ENCODE measurements at places on chromosomes 3 and 15. TPM values are rescaled to one million over a fixed set of nuclear protein-coding genes. Genes with fewer than 3 reads are reported as not detected.

GRCh38 chr3:129005526-129006303 lies 4.6 kb downstream of the EFCC1 start:
- no peak for DNase-seq
- H3K27me3 ChIP-seq, result no peaks in the 10 kb centered on the region
- H3K4me1 ChIP-seq, result peaks cover 3% of the 10 kb centered on the region
- H3K27ac ChIP-seq, result no peak overlapping the region
- H3K4me3 ChIP-seq, result no peak overlapping the region

- H3K27me3 ChIP-seq, result peaks cover 4% of the 10 kb centered on the region
- no peaks in the 10 kb centered on the region for H3K36me3 ChIP-seq
- H3K4me3 ChIP-seq, result no peak overlapping the region
- no peak overlapping the region for H3K27ac ChIP-seq
Measured at GRCh38 chr3:46395766-46396530, 10.9 kb downstream of the CCR5AS start.

- no peak overlapping the region for H3K27ac ChIP-seq
- H3K27me3 ChIP-seq, result no peaks in the 10 kb centered on the region
- H3K4me3 ChIP-seq, result no peak overlapping the region
- DNase-seq, result no peak
- no peaks in the 10 kb centered on the region for H3K36me3 ChIP-seq
Measured at GRCh38 chr15:58492661-58493397, 61.0 kb downstream of the LIPC start.

DNA sequence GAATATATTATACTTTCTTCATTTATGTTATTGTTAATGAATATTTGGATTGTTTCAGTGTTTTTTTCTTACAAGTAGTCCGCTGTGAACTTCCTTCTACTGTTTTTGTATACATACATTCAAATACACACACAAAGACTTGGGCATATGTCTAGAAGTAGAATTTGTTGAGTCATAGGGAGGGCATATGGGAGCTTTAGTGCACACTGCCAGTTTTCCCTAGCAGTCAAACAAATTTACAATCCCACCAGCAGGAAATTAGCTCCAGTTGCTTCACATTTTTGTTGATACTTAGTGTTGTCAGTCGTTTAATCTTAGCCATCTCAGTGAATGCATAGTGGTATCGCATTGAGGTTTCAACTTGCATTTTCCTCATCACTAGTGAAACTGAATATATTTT lies 492.3 kb downstream of the DIPK2A start:
- H3K4me1 ChIP-seq, result no peaks in the 10 kb centered on the region
- no peaks in the 10 kb centered on the region for H3K27me3 ChIP-seq
- H3K27ac ChIP-seq, result no peak overlapping the region
- DNase-seq, result no peak

DNA sequence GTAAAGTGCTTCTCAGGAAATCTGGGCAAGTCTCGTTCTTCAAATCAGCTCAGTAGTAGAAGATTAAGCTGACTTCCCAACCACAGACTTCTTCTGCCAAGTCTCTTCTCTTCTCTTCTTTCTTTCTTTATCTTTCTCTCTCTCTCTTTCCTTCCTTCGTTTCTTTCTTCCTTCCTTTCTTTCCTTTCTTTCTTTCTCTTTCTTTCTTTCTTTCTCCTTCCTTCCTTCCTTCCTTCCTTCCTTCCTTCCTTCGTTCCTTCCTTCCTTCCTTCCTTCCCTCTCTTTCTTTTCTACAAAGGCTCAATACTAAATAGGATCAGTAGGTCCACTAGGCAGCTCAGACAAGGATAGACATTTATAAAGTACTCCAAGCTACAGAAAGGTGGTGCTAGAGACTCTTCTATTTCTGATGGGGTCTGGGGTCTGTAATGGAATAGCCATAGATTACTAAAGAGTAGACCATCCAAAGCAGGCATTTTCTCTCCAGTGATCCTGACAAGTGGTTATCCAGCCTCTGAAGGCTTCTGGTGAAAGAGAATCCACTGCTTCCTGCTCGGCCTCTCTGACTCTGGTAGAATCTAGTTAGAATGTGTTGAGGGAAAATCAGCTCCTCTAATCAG lies 100.8 kb downstream of the TPRG1 start:
- DNase-seq, result no peak
- H3K4me3 ChIP-seq, result no peak overlapping the region
- no peaks in the 10 kb centered on the region for H3K4me1 ChIP-seq
- no peak overlapping the region for H3K27ac ChIP-seq
- no peaks in the 10 kb centered on the region for H3K27me3 ChIP-seq

- H3K27me3 ChIP-seq, result no peaks in the 10 kb centered on the region
- H3K4me3 ChIP-seq, result no peak overlapping the region
- H3K36me3 ChIP-seq, result no peaks in the 10 kb centered on the region
- no peak overlapping the region for H3K27ac ChIP-seq
Measured at GRCh38 chr15:35279811-35280210, 194.7 kb upstream of the NANOGP8 start.

DNA sequence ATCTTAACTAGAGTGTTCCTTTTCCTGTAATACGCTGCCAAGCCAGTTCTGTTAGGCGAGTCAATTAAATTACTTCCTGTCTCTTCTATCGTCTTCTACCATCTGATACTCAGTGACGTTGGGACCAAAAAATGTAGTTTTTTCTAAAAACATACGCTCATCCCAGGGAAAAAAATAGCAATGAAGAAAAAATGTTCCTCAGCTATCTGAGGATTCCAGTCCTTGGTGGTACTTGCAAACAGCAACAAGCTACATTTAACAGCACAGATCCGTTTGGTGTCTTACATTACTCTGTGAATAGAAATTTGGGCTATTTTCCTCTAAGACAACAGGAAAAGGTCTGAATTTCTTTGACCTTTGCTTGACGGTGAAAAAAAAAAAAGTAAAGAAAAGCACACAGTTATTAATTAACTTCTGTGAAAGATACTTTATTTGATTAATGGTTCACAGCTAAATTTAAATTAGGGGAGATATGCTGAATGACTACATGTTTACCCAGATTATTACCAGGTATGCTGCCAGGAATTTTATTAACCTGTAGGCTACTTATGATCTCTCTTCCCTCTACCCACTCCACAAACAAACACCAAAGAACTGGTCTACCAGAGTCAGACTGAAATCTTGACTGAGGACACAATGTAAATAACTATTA lies 254.4 kb upstream of the ZPLD1 start:
- no peaks in the 10 kb centered on the region for H3K27me3 ChIP-seq
- H3K4me1 ChIP-seq, result peaks cover 12% of the 10 kb centered on the region
- DNase-seq, result no peak
- H3K36me3 ChIP-seq, result no peaks in the 10 kb centered on the region
- H3K4me3 ChIP-seq, result no peak overlapping the region
- H3K27ac ChIP-seq, result peak overlapping the region; percentile 84

NR2E3 gene
- 2.9 TPM for total RNA-seq

ASB14 gene
- not detected for total RNA-seq

GNAT1 gene
- total RNA-seq, result not detected
